ENCODE measurements at places on chromosomes 7 and 10.

- no peak for DNase-seq
Measured at GRCh38 chr10:73716251-73716650, 18.3 kb upstream of the AGAP5 start.

- DNase-seq: no peak
Measured at GRCh38 chr7:91514591-91514990, 250.4 kb downstream of the FZD1 start.

GRCh38 chr10:49187950-49188761, at the start of gene TMEM273:
Gene TMEM273 (minus strand): TSS chr10:49188391. CDS start chr10:49188336, 55 bp downstream.
- no peak for DNase-seq

GRCh38 chr10:126212738-126213137, 175.5 kb downstream of the ADAM12 start:
- DNase-seq: no peak

DNA sequence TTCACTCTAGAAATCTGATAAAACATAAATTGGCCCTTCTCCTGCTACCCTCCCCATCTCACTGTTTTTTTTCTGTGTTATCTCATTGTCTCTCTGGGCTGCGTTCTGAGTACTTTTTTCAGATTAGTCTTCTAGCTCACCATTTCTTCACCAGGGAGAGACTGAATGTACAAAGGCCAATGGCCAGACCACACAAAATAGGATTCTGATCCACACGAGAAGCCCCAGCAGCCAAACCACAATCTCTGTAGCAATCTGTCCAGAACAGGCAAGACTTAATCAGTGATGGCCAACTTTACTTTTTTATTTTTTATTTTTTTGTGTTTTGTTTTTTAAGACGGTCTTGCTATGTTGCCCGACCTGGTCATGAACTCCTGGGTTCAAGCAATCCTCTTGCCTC, 55.9 kb upstream of the PAPSS2 start:
- no peak for DNase-seq

GRCh38 chr7:117386110-117386706, 41.1 kb downstream of the ASZ1 start:
- DNase-seq: no peak

- DNase-seq: peak; percentile 62
Measured at GRCh38 chr7:23247603-23248335, 1.2 kb downstream of the GPNMB start.

DNA sequence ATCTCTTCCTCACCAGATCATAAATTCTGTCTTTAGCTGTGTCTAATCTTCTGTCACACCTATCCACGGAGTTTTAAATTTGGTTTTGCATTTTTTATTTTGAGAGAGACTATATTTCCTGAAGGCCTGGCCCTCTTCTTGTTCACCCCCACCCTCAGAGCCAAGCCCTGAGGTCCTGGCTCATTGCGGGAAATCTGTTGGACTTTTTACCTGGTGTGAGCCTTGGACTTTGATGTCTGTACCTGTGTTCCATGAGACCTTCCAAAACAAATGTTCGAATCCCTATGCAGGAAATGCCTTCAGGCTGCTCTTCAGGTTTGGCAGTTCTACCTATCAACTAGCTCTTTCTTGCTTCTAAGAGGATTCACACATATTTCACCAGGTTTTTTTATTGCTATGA, 175.2 kb upstream of the GRB10 start:
- DNase-seq: no peak

DNA sequence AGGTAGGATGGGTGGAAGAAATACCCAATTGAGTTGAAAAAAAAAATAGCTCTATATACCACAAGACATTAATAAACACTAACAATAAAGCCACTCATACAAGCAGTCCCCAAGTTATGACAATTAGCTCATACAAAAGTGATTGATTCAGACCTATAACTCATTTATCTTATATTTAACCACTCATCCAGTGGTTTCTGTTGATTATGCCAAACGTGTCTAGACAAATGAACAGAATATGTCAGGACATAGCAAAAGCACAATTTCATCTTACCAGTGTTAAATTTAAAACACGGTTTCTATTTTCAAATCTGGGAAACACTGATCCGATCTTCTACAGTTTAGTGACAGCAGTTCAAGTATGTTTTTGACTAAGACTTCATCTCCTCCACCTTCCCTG, 17.0 kb downstream of the ABI1 start:
- DNase-seq: no peak

GRCh38 chr10:127757033-127757432, 20.0 kb downstream of the FOXI2 start:
- no peak for DNase-seq

DNA sequence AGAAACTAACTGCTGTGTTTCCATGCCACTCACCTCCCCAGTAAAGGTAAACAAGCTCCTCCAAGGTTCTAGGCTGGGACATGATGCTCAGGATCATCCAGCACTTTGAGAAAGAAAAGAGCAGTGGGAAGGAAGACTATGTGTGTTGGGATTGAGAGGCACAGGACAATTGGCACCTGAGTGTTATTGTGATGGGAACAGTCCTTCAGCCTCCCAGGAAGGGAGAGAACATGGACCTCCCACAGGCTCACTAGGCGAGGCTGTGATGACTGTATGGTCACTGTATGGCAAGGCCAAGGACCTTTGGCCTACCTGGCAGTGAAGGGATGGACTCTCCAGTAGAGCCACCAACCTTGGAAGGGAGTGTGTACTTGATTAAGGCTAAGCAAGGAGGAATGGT, 123.2 kb upstream of the UNC5B start:
- no peak for DNase-seq

- DNase-seq: peak; percentile 67
Measured at GRCh38 chr7:76397409-76398183, 11.9 kb downstream of the SSC4D start.

DNA sequence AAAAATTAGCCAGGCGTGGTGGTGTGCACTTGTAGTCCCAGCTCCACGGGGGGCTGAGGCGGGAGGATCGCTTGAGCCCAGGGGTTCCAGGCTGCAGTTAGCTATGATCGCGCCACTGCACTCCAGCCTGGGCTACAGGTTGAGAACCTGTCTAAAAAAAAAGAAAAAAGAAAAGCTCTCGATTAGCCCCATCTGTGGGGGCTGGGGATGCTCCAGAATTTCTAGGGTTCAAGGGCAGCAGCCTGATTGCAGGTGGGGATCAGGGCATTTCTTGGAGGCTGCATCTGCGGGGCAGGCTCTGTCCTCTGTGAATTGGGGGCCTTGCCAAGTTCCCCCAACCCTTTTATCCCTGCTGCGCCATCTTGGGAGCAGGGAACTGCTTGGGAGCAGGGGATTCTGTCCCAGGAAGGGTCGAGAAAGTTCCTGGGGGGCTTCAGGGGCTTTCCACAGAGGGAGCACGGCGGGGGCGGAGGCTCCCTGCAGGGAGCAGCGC, 651 bp upstream of the ARPC1A start:
- no peak for DNase-seq

DNA sequence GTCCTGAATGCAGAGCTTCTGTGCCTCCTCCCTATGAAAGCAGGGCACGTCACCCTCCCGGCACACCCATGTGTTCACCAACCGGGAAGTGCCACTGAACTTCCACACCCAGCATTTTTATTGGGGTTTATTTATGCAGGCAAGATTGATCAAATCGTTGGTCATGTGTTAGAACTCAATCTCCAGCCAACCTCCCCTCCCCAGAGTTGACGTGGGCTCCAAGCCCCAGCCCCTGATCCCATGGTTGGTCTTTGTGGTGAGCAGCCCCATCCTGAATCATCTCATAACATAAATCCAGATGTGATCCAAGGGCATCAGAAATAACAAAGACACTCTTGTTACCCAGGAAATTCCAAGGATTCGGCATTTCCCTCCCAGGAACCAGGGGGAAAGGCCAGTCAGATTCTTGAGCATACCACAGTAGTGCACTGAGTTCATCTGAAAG, 151.2 kb downstream of the TPST1 start:
- no peak for DNase-seq

DNA sequence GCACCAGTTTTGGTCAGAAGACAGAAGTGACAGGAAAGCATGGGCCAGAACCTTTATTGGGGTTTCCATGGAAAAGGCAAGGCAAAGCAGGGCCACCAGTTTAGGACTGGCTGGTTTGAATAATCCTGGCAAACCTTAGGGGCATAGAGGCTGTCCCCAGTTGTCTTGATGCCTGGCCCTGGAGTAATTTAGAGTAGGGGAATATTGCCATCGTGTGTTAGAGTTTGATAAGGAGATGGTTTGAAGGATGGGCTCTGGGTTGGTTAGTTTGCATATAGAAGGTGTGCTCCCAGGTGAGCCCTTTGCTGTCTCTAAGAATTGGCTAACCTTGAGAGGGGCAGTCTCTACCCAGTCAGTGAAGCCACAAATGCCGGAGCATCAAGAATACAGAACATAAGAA, 79.6 kb downstream of the ZNF777 start:
- no peak for DNase-seq

DNA sequence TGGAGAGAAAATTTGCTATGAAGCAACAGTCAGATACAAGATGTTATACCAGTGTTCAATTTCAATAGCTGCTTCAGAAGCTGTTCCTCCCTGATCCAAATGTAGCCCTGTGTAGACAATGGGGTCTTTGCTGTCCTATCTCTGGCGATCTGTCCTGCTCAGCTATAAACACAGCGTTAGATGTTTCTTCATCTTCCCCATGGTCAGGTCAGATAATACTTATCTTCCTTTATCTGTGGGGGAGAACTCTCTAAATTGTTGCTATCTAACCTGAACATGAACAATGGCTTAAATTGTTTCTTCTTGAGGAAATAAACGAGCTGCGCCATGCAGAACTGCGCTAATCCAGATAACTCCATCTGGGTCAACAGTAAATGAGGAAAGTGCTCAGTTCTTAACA, 15.6 kb upstream of the KIAA1217 start:
- DNase-seq: no peak

- DNase-seq: no peak
Measured at GRCh38 chr10:93874309-93875031, 19.3 kb upstream of the SLC35G1 start.

- DNase-seq: no peak
Measured at GRCh38 chr7:65239324-65239706, 134.3 kb upstream of the ZNF92 start.

- no peak for DNase-seq
Measured at GRCh38 chr10:90051474-90051873, 350.1 kb downstream of the KIF20B start.

- no peak for DNase-seq
Measured at GRCh38 chr10:71708897-71709882, 10.4 kb downstream of the C10orf105 start.

DNA sequence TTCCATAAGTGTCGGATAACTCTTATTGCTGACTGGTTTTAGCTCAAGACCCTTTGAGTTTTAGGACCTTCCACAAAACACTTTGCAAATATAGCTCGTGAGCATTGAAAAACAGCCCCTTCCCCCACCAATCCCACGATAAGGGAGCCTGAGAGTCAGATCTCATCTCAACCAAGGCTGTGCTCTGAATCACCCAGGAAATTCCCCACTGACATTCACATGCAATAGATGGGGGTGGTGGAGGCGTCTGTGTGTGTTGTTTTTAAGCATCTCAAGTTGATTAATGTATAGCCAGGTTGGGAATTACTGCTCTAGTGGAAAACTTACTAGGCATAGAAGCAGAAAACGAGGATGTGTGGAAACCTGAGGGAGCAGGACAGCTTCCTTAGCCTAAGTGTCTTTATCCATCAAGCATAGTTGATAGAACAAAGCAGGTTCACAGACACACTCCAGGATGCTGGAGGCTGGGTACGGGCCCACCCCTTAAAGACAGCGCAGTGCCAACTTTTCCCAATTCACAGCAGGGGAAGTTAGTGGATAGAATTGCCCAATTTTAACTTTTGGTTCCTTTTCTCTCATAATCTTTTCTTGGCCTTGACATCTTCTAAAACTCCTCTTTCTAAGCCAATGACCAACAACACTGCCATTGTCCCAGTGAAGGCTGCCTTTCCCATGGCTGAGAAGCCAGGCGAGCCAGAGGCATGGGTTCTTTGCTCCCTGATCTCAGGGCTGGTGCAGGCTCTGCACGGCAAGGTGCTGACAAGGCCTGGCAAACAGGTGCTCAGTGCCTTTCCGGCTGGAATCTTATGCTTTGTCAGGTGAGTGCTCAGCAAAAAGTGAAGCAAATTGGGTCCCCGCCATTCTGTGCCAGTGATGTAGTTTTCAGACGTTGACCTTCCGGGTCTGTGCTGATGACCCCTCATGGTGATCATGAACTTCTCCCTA, 98.5 kb upstream of the INSIG1 start:
- no peak for DNase-seq

DNA sequence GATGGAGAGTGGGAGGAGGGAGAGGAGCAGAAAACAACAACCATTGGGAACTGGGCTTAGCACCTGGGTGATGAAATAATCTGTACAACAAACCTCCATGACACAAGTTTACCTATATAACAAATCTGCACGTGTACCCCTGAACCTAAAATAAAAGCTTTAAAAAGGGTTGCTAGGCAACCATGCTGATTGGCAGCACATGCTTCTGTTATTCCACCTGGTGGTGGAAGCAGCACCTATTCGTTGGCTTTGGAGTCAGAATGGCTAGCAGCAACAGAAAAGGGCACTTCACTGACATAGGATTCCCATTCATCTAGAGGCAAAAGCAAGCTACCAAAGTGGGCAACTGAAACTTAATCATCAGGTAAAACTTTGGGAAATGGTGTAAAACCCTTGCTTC, 57.1 kb downstream of the RELN start:
- no peak for DNase-seq

DNA sequence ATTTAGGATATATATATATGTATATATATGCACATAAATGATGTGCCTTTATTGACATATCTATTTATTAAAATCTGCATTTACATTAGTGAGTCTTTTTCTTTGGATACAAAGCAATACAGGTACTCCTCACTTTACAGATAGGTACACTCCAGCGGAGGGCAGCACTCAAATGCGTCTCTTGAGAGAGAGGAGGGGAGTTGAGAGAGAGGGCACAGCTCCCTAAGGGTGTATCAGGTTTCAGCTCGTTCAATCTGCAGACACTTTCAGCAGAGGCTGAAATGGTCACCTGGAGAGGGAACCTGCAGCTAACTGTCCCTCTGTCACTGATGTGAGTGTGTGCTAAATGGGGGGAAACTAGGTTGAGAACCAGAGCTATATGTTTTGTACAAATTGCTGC, 21.5 kb downstream of the C10orf53 start:
- no peak for DNase-seq

DNA sequence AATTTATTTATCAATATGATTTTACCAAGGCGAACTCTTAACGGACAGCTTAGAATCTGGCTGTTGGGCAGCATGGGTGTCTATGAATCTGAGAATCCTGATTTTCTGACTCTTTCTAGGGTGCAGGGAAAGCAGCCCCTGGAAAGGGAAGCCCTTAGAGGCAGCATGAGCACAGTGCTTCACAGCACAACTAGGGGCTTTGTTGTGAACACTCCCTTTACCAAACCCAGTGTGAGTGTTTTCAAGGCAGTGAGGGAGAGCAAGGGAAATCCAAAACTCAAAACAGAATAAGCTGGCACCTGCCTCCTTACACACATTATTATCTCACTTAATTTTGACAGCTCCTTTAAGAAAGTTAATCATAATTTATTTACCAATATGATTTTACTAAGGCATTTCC, 116.3 kb upstream of the CSTF2T start:
- DNase-seq: no peak

GRCh38 chr10:81177651-81178244, 640.0 kb downstream of the SH2D4B start:
- DNase-seq: no peak

- DNase-seq: no peak
Measured at GRCh38 chr10:48472501-48473069, 132.3 kb downstream of the ARHGAP22 start.

GRCh38 chr7:131164025-131164925, 163.4 kb upstream of the MKLN1 start:
- no peak for DNase-seq

GRCh38 chr7:141013345-141013715, 1.4 kb downstream of the MRPS33 start:
- no peak for DNase-seq
